ENCODE measurements at places on chromosomes 4 and X. TPM values are rescaled to one million over a fixed set of nuclear protein-coding genes. Genes with fewer than 3 reads are reported as not detected.

The NSUN7 gene
- 7.3 TPM for total RNA-seq

The ODAPH gene
- total RNA-seq, result not detected

The GC gene
- total RNA-seq, result not detected

The PRSS48 gene
- total RNA-seq, result not detected

The SHROOM4 gene
- total RNA-seq, result 3.8 TPM

The XK gene
- total RNA-seq, result 4.9 TPM

The OPRPN gene
- total RNA-seq, result not detected

The CYBB gene
- 0.58 TPM for total RNA-seq

The MAGED1 gene
- total RNA-seq, result 58.1 TPM

The SMR3B gene
- not detected for total RNA-seq

The IGSF1 gene
- total RNA-seq, result 0.83 TPM

The NAP1L2 gene
- not detected for total RNA-seq

The HS6ST2 gene
- total RNA-seq, result not detected

The MAGEA8 gene
- not detected for total RNA-seq

The PDE6B gene
- not detected for total RNA-seq

The CFAP99 gene
- not detected for total RNA-seq

The GEMIN8 gene
- total RNA-seq, result 16.3 TPM

The SOWAHD gene
- total RNA-seq, result not detected

The QRFPR gene
- total RNA-seq, result not detected

The LNX1 gene
- total RNA-seq, result 9.4 TPM

The HTN1 gene
- not detected for total RNA-seq

The ZCCHC13 gene
- not detected for total RNA-seq

The PIR gene
- total RNA-seq, result 9.8 TPM

The MRFAP1 gene
- total RNA-seq, result 92.4 TPM

The MXRA5 gene
- total RNA-seq, result not detected

The CXCR3 gene
- total RNA-seq, result 0.89 TPM

The TASL gene
- total RNA-seq, result not detected

The RNF128 gene
- total RNA-seq, result 61.5 TPM

The SUPT20HL2 gene
- not detected for total RNA-seq

The F11 gene
- total RNA-seq, result not detected
